Globus pallidus (tissue), 1 donor: ENCODE measurements at places on chromosomes 3 and 15.

GRCh38 chr3:73618461-73618860 is 6.3 kb downstream of the PDZRN3 start:
- DNase-seq: no peak

GRCh38 chr3:154956815-154957214 is 123.3 kb upstream of the MME start:
- DNase-seq: no peak

DNA sequence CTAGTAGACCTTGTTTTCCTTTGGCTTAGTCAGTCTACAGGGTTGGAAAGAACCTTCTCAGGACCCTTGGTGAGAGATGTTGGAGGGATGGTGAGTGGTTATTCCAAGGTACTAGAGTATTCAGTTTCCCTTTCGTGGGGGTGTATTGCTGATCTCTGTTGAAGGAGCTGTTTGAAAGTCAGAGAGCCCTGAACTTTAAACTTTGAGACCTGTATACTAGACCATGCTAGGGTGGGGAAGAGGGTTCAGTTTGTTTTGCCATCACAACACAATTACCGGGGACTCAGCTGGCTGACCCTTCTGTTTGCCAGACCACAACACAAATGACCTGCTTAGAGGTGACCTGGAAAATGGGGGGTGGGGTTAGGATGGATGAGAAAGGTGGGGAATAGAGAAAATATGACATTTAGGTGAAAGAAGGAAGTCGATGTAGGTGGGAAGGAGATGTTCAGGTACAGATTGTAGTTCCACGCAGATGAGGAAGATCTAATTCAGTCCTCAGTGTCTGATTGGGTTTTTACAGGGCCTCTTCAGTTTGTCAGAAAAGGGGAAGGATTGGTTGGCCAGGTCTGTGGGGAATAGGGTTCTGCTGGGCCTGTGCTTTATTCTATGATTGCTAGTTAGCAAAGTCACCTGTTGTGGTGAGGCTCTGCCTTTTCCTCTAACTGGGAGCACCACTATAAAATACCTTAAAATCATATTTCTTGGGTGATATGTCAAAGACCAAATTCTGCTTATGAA is 6.8 kb downstream of the UBE2E2 start:
- no peak for DNase-seq

GRCh38 chr15:96042734-96043224 is 287.7 kb upstream of the NR2F2 start:
- peak; percentile 24 for DNase-seq

GRCh38 chr15:80252121-80252518 is at the start of gene CTXND1:
TSS of gene CTXND1 (minus strand) at chr15:80252213. CDS start at chr15:80201949, 50,264 bp downstream.
- DNase-seq: no peak

DNA sequence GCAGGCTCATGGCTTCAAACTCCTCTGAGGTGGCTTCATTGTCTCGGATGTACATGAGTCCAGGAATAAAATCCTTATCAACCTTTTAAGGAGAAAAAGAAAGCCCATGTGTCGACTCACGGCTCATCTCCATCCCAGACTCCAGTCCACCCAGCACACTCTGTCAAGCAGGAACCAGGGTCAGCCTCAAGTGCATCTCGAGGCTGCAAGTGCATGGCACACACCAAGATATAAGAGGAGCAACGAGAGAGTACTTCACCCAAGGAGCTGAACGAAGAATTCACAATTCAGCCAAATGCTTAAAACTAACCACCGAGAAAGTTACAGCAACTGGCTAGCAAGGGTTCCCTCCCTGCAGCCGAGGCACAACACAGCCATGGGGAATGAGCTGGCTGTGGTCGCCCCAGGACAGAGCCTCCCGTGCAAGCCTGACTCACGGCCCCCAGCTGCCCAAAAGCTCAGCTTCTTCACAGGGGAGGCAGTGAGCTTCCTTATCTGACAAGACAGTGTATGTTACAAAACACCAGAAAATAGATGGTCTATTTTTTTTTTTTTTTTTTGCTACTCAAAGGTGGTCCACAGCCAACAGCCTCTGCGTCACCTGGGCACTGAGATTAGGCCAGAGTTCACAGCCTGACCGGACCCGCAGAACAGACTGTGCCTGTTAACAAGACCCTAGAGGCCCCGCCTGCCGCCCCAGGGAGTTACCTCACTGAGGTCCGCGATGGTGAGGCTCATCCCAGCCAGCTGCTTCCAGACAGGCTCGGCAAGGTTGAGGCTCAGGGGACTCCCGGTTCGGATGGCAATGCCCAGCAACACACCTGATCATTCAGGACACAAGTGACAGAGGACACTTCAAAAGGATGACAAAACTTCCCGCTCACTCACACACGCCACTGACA is 15.9 kb upstream of the OCA2 start:
- no peak for DNase-seq

DNA sequence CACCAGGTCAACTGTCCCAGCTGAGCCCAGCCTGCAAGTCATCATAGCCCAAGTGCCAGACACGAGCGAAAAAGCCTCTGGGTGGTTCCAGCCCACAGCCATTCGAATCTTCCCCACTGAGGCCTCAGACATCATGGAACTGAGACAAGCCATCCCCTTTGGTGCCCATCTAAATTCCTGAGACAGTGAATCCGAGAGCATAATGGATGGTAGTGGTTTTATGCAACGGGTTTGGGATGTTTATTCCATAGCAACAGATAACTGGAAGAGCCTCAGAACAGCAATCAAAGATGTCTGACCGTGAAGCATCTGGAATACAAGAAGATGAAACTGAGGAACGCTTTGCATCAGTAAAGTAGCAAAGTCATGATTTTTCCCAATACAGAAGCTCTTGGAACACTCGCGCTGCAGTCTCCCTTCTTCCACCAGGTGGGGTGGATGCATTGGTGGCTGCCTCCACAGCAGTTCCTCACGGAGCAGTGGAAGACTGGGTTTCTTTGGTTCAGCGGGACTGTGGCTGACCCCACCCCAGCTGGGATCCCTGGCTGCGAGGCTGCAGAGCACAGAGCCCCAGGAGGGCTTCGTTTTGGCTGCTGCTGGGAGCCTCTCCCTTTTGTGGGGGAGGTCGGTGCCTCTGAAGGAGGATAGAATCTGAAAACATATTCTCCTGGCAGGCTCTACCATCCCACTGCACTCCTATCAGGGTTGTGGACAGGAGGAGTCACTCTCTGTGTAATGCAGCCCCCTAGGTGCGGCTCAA is 26.4 kb upstream of the PDE8A start:
- peak; percentile 87 for DNase-seq

DNA sequence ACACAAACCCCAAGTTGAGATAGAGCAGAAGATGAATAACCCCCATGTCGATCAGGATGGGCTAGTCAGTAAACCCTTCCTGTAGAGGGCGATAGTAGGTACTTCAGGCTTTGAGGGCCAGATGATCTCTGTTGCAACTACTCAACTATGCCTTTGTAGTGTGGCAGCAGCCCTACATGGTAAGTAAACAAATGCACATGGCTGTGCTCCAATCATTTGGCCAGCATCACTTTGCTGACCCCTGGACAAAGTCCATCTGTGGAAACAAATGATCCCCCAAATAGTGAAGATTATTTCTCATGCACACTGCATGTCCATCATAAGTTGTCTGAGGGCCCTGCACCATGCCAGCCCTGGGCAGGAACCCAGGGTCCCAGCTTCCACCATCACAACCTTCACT is 402.2 kb upstream of the PROK2 start:
- DNase-seq: no peak

DNA sequence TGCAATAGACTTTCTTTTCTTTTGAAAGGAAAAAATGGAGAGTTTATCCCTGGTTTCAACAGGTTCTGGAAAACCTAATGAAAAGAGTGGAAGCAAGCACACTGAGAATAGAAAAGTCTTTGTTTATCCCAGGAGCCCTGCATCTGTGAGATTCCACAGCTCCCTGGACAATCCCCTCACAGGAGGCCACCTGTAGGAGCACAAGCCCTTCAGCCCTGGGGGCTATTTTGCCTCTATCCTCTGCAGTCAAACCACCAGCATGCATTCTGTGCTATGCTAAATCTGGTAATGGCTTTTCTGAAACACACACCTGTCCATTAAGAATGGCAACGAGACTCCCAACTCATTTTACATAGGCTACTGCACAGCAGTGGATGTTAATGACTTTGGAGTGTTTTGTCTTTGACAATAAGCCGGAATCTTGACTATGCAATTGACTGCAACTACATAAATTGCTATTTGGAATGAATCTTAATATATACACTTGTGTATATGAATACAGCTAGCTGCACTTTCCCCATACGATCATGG is 369.4 kb downstream of the NR2F2 start:
- DNase-seq: no peak
